ENCODE measurements at places on chromosomes 1 and 21. TPM values are rescaled to one million over a fixed set of nuclear protein-coding genes. Genes with fewer than 3 reads are reported as not detected.

Gene MIXL1
- not detected for polyA plus RNA-seq

Gene RGSL1
- not detected for polyA plus RNA-seq

Gene TMEM79
- 6.8 TPM for polyA plus RNA-seq

Gene HOOK1
- 27.5 TPM for polyA plus RNA-seq

Gene TMPRSS3
- not detected for polyA plus RNA-seq

Gene SERPINC1
- not detected for polyA plus RNA-seq

Gene PSEN2
- 12.9 TPM for polyA plus RNA-seq

Gene GPR25
- polyA plus RNA-seq = not detected

Gene TMEM82
- not detected for polyA plus RNA-seq

Gene TRNP1
- 17.2 TPM for polyA plus RNA-seq

Gene F11R
- polyA plus RNA-seq = 7.3 TPM

Gene TRIM46
- polyA plus RNA-seq = 49.0 TPM

Gene LEMD1
- polyA plus RNA-seq = 67.6 TPM

Gene ZBTB8B
- polyA plus RNA-seq = 5.0 TPM

Gene TMIGD3
- polyA plus RNA-seq = not detected

Gene KCNT2
- 19.5 TPM for polyA plus RNA-seq
